ENCODE measurements at places on chromosomes 7 and 10.

- DNase-seq: no peak
Observed at GRCh38 chr7:30429156-30429530, 49.4 kb downstream of the NOD1 start.

DNA sequence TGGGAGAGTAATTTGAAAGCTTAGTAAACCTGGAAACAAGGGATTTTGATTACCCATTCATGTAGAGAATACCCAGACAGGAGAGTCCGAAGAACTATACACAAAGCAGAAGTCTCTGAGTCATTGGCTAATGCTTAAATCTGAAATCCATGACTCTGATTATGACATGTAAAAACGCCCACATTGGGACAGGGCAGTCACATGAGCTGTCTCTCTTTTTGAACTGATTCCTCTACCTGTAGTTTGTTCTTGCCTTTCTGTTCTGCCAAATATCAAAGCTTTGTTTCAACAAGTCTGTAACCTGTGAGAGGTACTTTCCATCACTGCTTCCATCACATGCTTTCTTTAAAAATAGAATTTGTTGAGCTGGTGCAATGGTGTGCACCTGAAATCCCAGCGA is 4.3 kb upstream of the GPNMB start:
- DNase-seq: no peak

- no peak for DNase-seq
Observed at GRCh38 chr7:26376175-26376917, 84.7 kb downstream of the SNX10 start.

DNA sequence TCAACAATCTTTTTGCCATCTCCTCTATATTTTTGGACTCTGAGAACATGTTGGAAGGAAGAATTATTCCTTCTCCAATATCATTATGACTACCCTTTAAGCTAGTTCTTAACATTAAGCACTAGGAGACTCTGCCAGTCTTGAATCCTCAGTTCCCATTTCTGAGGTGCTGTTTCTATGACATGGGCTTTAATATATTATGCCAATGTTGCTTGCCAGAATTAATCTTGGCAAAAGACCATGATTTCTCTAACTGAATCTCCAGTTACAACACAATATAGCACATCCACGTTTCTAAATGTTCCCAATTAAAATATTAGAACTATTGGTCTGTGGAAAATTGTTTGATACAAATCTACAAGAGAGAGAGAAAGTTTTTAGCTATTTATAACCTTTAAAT is 250.0 kb downstream of the HGF start:
- no peak for DNase-seq

DNA sequence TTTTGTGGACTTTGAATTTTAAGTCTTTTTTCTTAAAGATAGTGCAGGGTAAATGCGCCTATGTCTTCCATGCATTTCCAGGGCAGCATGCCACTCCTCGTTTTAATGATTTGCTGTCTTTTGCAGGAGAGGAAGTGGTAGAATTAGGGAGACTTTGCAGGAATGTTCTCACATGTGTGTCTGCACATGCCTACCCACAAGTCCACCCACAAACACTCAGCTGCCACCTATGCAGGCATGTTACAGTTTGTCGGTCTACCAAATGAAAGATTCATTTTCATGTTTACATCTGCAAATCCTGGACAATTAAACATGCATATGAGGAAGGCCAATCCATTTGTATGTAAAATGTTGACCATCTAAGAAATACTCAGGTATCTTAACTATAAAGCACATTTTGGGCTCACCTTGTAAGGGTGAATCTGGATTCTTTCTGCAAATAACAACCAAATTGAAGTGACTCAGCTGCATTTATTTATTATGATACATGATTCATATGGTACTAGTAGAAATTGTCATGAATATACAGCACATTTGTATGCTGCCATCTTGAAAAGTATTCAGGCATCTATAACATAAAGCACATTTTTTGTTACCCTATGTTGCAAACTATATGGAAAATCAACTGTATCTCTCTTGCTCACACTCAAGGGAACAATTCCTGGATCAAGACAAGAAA is 4.7 kb upstream of the TEX36 start:
- no peak for DNase-seq

- DNase-seq: no peak
Observed at GRCh38 chr7:27808626-27809025, 68.7 kb downstream of the TAX1BP1 start.

DNA sequence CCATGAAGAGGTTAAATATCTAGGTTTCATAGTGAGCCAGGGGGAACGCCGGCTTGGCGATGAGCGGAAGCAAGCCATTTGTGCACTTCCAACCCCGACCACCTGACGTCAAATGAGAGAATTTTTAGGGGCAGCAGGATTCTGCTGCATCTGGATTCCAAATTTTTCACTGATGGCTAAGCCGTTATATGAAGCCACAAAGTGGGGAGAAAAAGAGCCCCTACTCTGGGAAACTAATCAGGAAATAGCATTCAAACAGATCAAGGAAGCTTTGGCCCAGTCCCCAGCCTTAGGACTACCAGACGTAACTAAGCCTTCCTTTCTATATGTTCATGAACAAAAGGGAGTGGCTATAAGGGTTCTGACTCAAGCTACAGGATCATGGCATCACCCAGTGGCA is 12.9 kb upstream of the ADCK2 start:
- DNase-seq: no peak

GRCh38 chr10:11019724-11020547 is 2.3 kb downstream of the CELF2 start:
- DNase-seq: no peak

DNA sequence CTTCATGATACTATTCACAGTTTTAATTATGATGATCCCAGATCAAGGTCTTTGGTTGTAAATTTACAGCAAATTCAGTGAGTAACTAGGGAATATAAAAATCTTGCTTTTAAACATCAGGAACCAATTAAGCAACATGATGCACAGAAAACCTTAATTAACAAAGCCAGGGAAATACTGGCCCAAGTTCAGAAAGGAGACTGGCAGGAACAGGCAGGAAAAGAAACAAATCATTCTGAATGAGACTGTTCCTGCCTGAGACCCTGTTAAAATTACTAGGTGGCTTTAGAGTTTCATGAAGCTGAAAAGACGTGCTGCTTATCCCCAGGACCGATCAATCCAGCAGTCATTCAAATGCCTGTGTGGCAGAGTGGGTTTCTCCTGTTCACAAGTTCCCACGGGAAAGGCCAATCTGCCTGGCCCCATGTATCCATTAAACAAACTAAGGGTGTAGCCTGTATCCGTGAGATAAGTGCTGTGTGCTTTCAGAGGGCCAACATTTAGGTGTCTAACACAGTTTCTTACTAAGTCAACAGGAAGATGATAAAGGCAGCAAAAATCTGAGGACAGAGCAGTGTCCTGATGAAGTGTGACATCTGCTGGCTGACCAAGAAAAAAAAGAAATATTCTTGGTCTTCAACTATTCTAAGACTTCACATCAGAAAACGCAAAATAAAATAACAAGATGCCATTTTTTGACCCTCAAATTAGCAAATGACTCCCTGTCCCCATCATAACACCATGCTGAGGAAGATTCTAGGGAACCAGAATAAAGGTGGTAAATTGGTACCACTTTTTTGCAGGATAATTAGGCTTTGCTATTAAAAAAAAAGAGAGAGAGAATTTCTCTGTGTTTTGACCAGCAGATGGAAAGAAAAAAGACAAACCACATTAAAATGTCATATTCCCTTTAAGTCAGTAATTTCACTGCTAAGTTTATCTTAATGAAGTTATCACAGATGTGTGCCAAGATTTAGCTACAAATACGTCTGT is 34.2 kb downstream of the PUS7 start:
- DNase-seq: peak; percentile 4

GRCh38 chr7:109256762-109257560 is 687.3 kb downstream of the DNAJB9 start:
- no peak for DNase-seq

- DNase-seq: no peak
Observed at GRCh38 chr10:24826009-24826408, 102.3 kb upstream of the ARHGAP21 start.

- DNase-seq: no peak
Observed at GRCh38 chr7:132353936-132354335, 222.3 kb downstream of the PLXNA4 start.

- no peak for DNase-seq
Observed at GRCh38 chr10:113226831-113227445, 276.9 kb downstream of the TCF7L2 start.

DNA sequence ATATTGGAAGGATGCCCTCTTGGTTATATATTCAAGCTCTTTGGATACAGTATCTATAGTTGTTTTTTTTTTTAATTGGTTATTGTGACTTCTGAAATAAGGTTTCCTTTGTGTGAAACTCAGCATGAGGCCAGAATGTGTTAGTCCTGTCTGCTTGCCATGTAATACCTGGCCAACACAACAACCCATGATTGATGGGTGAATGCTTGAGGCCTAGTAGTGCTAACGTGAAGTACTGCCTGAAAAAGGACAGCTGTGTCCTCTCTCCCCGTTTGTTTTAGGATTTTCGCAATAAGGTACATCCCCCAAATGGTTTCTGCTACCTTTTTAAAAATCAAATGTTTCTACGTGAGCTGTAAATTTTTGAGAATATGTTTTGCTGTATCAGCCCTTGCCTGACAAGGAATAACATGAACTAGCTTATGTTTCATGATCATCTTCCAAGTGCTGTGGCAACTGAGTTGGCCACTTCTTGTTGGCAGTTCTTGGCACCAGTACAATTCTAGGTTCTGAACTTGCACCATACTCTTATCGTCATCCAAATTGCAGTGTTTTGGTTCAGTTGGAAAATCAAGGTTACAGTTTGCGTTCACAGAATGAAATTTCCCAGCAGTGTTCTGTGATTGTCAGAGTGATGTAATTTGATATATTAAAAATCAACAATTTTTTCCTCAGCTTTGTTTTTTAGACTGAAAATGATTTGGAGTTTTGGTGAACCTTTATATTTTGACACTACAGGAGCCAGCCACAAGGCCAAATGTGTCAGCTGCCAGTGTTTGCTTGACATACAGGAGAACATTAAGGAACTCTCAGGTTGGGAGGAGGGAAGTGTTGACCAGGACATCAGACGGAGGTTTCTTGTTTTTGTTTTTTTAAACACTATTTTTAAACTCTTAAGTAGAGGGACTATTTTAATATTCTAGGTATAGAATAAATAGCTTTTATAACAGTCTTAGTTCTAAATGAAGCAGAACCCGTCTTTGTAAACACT is 13.5 kb upstream of the ASCC1 start:
- no peak for DNase-seq
